ENCODE measurements at places on chromosomes 7 and 10.

DNA sequence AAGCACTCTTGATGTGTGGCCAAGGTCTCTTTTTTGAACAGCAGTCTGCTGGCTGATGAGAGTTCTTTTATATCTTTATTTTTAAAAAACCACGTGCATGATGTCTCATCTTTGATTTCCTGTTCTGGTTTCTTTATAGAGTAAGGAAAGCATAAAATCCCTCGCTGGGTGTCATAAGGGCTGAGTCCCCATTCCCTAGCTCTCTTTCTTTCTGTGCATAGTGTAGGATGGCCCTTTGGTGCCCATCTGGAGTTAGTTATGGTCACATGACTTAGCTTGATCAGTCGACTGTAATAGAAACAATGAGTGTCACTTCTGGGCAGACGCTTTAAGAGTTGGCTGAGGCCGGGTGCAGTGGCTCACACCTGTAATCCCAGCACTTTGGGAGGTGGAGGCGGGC lies 38.5 kb downstream of the GHRHR start:
- peak; percentile 15 for DNase-seq

DNA sequence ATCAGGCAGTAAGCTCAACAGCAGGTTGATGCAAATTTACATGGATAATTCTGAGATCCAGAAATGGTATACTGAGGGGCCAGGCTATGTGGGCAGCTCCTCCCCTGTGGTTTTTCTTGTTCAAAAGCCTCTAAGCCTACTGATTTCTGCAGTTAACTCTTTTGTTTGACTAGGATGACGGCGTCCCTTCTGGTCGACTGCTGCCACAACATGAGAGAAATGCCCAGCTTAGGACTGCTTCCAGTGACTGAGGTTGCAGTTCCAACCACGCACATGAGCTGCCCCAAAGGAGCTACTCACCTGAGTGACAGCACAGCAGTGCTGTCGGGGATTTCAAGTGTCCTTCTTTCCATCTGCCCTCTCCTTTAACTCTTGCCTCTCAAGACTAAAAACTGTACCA lies 973.0 kb upstream of the GHITM start:
- no peak for DNase-seq

- no peak for DNase-seq
Observed at GRCh38 chr10:90777621-90778020, 80.2 kb downstream of the HTR7 start.

DNA sequence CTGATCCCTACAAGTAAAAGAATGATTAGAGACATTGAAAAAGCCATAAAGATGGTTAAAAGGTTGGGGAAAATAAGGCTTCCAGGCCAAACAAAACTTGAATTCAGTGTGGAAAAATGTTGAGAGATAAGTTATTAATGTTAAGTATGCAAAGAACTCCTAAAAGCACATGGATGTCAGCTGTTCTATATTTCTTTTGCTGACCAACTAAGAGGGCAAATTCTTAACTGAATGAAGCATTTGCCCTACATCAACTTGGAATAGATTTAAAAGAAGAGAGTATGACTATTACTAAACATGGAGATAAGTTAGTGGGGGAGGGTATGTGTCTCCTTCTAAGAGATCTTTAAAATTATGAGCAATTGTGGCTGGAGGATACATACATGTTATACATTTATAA lies 124.8 kb downstream of the KIAA1217 start:
- peak; percentile 26 for DNase-seq

DNA sequence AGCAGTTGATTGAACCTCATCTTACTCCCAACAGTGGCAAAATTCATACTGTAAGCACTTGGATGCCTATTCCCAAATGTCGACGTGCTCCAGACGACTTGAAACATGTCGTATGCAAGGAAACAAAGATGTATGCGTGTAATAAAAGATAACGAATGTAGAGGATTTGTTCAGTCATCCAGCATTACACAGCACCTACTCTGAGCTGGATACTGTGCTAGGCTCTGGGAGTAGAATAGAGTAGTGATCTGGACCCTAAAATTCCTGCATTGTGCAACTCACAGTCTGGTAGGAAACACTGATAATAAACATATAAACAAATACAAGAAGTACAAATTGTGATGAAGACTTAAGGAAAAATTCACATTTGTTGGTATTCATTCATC lies 5.6 kb upstream of the TBX20 start:
- DNase-seq: no peak

DNA sequence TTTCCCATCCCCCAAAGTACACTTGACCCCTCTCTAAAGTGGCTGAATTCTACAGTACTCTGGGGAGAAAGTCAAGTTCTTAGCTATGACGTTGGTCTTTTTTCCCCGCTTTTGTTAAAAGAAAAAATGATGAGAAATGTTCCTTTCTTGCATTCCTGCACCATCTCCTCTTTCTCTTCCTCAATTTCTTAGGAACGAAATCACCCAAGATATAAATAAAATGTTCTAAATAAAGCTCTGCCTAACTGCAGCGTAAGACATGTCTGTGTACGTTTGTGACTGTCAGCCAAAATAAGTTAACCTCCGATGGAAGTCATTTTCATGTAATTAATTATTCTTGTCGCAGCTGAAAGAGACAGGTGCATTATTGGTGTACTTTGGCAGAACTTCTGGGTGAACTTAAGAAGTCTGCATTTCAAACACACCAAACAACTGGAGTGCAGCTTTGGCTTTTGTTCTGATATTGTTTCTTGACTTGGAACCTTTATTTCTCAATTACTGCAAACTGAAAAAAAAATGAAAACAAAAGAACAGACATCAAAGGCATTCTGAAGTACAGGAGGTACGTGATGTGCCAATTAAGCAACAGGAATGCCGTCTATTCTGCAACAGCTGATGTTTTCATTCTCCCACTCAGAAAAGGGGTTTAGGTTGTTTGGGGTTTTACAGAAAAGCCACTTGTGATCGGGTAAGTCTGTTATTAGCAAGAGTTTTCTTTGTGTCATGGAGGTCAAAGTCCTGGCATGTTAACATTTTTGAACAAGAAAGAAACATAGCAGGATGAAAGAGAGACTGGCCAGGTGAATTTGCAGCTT lies 82.4 kb upstream of the SDK1 start:
- no peak for DNase-seq

DNA sequence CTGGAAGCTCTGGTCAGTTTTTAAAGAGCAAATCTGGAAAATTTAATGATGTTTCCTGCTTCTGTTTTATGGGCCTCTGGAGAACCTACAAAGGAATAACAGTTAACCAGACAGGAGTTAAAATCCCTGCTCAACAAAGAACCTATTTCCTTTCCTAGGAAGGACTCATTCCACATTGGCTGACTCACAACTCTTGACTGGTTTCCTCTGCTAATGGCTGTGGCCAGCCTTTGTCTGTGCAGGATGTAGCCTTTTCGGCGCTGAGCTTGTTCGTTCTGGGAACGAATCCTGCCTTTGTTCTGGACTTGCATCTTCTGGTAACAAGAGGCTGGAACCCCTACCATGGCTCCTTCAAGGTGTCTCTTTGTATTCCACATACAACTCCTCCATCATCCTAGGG lies 112.8 kb upstream of the PDCD4 start:
- peak; percentile 56 for DNase-seq

DNA sequence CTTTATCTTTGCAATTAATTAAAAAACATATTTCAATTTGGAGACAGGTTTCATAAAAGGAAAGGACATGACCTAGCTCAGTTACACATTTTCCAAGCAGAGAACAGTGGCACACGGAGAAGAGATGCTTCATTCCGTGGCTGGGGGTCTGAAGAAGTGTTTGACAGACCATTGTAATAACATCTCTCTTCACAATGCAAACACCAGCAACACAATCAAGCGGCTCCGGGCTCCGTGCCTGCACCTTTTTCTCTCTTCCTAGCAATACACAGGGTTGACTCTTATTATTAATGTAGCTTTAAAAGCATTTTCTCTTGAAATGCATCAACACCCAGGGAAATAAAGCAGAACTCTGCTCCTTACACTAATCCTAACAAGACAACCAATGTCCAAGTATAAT lies 261.0 kb upstream of the AOAH start:
- DNase-seq: no peak

DNA sequence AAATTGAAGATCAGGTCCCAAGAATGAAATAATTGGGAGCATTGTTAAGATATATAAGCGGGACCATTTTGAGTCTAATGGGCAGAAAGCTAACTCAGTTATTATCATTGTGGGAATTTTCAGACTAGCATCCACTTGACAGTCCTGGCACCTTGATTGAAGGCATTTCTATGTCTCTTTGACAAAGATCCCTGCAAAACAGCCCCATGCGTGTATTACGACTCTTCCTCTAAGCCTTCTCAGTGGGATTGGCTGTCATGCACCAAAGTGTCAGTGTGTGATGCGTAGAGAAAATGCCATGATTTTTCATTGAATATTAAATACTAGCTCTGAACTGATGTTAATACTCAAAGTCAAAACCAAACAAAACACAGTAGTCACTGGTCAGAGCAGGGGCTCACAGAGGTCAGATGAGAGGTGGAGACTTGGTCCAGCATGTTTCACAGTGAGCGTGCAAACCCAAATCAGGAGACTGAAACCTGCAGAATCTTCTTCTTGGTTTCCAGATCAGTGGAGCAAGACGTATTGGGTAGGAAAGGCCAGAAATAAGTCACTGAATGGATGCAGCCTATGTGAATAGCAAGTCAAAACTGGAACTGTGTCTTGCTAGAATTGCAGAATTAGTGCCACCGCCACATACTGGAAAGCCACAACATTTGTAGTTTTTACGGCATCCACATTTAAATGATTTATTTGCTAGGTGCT lies 303.6 kb upstream of the AKR1E2 start:
- DNase-seq: no peak

DNA sequence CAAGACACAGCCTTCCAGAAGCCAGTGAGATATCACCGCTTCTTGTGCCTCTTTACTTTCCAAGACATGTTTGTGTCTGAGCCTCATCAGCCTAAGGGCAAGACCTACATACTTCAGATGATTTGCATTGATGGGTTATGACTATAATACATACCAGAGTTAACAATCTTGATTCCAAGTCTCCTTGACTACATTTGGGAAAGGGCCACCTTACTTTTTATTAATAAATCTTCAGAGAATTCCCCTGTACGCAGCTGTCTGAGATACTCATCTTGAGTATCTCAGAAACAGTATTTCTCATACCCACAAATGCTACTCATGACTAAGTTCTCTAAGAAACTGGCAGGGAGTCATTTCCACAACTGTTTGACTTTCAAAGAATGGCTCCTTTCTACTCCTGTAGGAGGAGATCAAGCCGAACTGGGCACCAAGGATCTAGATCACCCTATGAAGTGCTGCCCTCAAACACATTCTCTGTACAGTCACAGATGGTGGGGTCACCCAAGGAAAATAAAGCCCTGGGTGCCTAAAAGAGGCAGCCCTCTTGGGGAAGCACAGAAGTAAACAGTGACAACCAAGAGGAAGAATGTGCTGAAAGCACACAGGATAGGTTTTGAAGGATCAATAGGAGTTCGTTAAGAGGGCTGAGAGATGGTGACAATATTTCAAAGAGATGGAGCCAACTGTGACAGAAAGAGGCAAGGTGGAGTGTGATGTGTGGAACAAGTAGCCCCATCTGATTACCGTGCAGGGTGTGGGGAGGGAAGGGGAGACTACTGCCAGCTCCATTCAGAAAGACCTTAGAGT lies 138.9 kb downstream of the JAZF1 start:
- DNase-seq: peak; percentile 98

DNA sequence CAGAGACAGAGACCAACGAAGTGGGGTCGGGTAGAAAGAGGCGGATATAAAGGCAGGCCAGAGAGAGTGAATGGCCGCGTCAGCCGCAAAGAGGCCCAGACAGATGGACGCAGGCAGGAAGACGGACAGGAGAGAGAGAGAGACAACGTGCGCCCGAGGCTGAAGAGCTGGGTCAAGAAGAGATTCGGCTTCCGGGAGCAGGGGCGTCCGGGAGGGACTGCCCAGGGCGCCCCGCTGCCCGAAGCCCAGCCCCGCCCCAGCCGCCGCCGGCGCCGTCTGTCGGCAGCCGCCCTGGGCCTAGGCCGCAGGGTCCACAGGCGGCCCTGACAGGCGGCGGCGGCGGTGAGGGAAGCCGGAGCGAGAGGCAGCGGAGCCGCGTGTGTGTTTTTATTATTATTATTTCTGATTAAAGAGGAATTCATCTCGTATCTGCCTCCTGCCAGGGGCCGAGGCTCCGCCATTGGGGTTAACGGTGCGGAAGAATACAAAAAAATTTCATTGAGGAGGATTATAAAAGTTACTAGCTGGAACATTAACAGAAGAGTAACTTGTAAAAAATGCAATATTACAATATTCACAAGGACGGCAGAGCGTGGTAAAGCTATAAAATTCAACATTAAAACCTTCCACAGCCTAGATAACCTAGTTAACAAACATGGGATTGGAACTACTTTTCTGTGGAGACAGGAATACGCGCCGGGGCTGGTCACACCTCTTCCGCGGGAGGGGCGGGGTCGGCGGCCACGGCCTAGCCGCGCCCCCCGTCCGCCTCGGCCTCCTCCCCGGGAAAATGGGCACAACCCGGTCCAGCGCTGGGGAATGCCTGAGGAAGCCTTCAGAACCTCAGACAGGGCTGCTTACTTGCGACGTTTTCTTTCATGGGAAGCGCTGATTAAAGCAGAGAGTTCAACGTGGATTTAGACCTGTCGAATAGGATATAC lies 29.7 kb upstream of the PAX2 start:
- no peak for DNase-seq

GRCh38 chr10:13144814-13145213 lies 16.5 kb upstream of the MCM10 start:
- no peak for DNase-seq

- peak; percentile 50 for DNase-seq
Observed at GRCh38 chr7:48042216-48042615, 6.9 kb downstream of the C7orf57 start.

- DNase-seq: no peak
Observed at GRCh38 chr7:114932991-114933390, 11.1 kb downstream of the MDFIC start.

DNA sequence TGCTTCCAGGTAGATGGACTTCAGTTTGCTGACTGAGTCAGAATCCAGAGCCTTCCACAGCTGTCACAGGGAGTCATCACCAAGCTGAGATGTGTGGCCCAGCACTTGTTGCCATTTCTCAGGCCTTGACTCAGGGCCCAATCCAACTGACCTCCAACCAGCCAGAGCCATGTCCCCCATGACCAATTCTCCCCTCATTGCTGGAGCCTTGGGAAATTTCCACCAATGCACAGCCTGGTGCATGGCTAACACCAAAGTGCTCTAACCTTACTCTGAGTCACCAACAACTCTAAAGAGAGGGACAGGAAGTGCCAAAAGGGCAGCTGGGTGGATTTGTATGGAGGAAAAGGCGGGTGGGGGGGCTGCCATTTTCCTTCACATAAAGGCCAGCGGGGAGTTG lies 13.4 kb upstream of the GLI3 start:
- DNase-seq: no peak

DNA sequence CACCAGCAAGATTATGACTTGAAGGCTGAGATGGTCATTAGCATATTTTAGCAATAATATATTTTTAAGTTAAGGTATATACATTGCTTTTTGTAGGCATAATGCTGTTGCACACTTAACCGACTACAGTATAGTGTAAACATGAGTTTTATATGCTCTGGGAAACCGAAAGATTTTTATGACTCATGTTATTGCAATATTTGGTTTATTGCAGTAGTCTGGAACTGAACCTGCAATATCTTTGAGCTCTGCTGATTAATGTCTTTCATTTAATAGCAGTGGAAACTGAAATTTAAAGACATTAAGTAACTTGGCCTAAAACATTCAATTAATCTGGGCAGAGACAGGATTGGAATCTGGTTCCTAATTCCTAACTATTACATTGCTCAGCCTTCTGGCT lies 266.7 kb upstream of the PLXDC2 start:
- DNase-seq: no peak

GRCh38 chr10:79188154-79188965 lies 119.6 kb downstream of the ZMIZ1 start:
- DNase-seq: no peak

- DNase-seq: no peak
Observed at GRCh38 chr10:4848356-4849041, 22.5 kb downstream of the AKR1E2 start.

Measured in EL (cell line).